ENCODE measurements at places on chromosomes 4 and X.

DNA sequence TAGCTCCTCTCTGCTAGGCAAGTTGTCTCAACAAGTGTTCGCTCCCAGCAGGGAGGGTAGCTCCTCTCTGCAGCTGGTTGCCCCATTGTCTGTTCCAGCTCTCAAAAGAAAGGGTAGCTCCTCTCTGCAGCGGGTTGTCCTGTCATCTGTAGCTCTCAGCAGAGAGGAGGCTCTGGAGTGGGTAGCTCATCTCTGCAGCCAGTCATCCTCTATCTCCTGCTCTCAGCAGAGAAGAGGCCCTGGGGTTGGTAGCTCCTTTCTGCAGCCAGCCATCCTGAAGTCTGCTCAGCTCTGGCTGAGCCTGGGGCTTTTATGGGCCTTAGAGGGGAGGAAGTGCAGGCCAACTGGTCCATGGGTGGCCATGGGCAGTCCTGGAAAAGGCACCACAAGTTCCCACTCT is 342.7 kb downstream of the PTTG2 start:
- H3K27ac ChIP-seq = no peak overlapping the region
- no peaks in the 10 kb centered on the region for H3K27me3 ChIP-seq
- no peak for DNase-seq

- no peak overlapping the region for H3K4me3 ChIP-seq
- H3K27me3 ChIP-seq = no peaks in the 10 kb centered on the region
- H3K4me1 ChIP-seq = no peaks in the 10 kb centered on the region
Measured at GRCh38 chr4:10173037-10173753, 56.6 kb upstream of the WDR1 start.

GRCh38 chr4:169723207-169723965 is 34.4 kb downstream of the HPF1 start:
- H3K36me3 ChIP-seq = no peaks in the 10 kb centered on the region
- no peak for DNase-seq
- no peaks in the 10 kb centered on the region for H3K27me3 ChIP-seq
- H3K27ac ChIP-seq = no peak overlapping the region

DNA sequence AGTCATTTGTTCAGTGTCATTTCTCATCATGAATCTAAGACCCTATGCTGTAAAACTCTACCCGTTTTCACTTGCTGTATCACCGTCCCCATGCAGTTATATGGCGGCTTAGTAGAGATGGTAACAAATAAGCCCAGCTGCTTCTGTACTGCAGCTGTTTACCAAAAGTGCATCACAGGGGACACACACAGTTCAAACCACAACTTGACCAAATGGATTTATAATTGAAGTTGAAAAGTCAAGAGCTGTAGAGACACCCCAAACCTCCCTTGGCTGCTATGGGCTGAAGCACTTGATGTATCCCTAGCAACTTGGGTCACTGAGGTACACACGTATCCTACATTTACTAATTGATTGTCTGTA is 219.0 kb upstream of the FGF13 start:
- no peak for DNase-seq
- H3K36me3 ChIP-seq = no peaks in the 10 kb centered on the region
- H3K4me1 ChIP-seq = no peaks in the 10 kb centered on the region
- no peak overlapping the region for H3K4me3 ChIP-seq
- no peaks in the 10 kb centered on the region for H3K27me3 ChIP-seq

GRCh38 chr4:181258569-181258968 is 984.6 kb upstream of the TENM3 start:
- H3K4me1 ChIP-seq = no peaks in the 10 kb centered on the region
- H3K27ac ChIP-seq = no peak overlapping the region
- DNase-seq = no peak
- H3K4me3 ChIP-seq = no peak overlapping the region

- H3K27ac ChIP-seq = no peak overlapping the region
- H3K4me1 ChIP-seq = no peaks in the 10 kb centered on the region
- H3K4me3 ChIP-seq = no peak overlapping the region
Measured at GRCh38 chr4:110128472-110128919, 69.9 kb downstream of the ELOVL6 start.

DNA sequence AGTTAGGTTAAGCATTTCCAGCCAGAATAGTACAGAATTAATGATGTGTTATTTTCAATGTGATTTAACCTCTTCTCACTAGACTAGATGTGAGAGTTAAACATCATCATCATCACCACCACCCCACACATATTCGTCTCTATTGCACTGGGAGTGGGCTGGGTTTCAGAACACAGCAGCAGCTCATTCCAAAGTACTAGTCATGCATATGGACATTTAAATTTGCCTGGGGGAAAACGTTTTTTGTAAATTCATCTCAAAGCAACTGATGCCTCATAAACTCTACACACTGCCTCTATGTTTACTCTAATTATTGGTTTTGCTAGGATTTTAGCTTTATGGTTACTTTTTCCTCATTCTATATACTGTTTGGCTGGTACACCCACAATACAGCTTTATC is 509.1 kb downstream of the PPP4R3C start:
- DNase-seq = no peak
- no peaks in the 10 kb centered on the region for H3K36me3 ChIP-seq
- H3K27me3 ChIP-seq = no peaks in the 10 kb centered on the region
- H3K4me1 ChIP-seq = no peaks in the 10 kb centered on the region
- H3K4me3 ChIP-seq = no peak overlapping the region

GRCh38 chr4:4820261-4820660 is 39.2 kb upstream of the MSX1 start:
- H3K4me1 ChIP-seq = no peaks in the 10 kb centered on the region
- no peaks in the 10 kb centered on the region for H3K36me3 ChIP-seq
- no peak for DNase-seq
- H3K27me3 ChIP-seq = no peaks in the 10 kb centered on the region
